HS-27A (cell line): ENCODE measurements at places on chromosomes 6 and 20.

- DNase-seq = no peak
Observed at GRCh38 chr6:116445102-116445501, 16.1 kb upstream of the CALHM6 start.

- no peak for DNase-seq
Observed at GRCh38 chr6:52180787-52181558, 5.2 kb upstream of the IL17A start.

GRCh38 chr6:12189661-12190060 is 100.5 kb upstream of the EDN1 start:
- no peak for DNase-seq

- no peak for DNase-seq
Observed at GRCh38 chr6:45920819-45921511, 94.7 kb downstream of the CLIC5 start.

- DNase-seq = no peak
Observed at GRCh38 chr20:38873050-38873581, 53.1 kb upstream of the FAM83D start.
